ENCODE measurements at places on chromosomes 6 and 20. TPM values are rescaled to one million over a fixed set of nuclear protein-coding genes. Genes with fewer than 3 reads are reported as not detected.

GRCh38 chr20:50278684-50279531 is 88.3 kb downstream of the CEBPB start:
- no peaks in the 10 kb centered on the region for H3K36me3 ChIP-seq
- H3K27me3 ChIP-seq = no peaks in the 10 kb centered on the region
- H3K4me1 ChIP-seq = peaks cover 15% of the 10 kb centered on the region

Gene MAS1
- not detected for total RNA-seq

Gene PYGB
- total RNA-seq = 28.4 TPM

GRCh38 chr20:50898475-50898874 is 32.8 kb downstream of the ADNP start:
- H3K27ac ChIP-seq = no peak overlapping the region
- no peak for DNase-seq
- peaks cover 4% of the 10 kb centered on the region for H3K4me1 ChIP-seq
- peaks cover 59% of the 10 kb centered on the region for H3K36me3 ChIP-seq
- no peak overlapping the region for H3K4me3 ChIP-seq
- no peaks in the 10 kb centered on the region for H3K27me3 ChIP-seq

DNA sequence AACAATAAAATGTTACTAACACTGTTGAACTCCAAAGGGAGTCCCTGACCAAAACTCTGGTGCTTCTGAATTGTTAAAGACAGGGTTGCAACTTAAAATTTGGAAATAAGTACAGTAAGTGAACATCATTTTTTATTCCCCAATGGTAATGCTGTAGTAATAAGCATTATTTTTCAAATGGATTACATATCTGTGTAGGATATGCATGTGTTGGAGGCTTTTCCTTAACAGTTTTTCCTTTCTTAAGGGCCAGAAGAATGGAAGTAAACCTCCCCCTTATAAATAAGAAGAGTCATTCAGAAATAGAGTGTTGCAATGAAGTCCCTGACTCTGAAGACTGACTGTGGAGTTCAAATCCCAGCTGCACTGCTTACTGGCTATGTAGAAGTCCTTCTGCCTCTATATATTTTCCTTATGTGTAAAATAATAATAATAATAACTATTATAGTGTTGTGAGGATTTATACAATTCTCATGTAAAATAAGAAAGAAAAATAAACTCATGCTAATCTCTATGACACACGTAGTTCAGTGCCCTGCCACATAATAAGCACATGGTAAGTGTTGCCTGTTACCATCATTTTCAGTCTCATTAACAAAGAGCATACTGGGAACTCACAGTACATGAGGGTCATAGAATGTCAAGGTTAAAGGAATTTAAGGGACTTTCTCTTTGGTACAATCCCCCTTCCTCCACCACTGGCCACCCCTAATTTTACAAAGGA is 129.8 kb upstream of the SMLR1 start:
- H3K36me3 ChIP-seq = peaks cover 13% of the 10 kb centered on the region
- no peak for DNase-seq
- peak overlapping the region; percentile 33 for H3K4me3 ChIP-seq
- H3K27me3 ChIP-seq = no peaks in the 10 kb centered on the region
- H3K27ac ChIP-seq = no peak overlapping the region

Gene DYNLT1
- total RNA-seq = 130 TPM

Gene SSTR4
- total RNA-seq = not detected

Gene BHLHE23
- total RNA-seq = not detected

Gene SLC25A27
- not detected for total RNA-seq

DNA sequence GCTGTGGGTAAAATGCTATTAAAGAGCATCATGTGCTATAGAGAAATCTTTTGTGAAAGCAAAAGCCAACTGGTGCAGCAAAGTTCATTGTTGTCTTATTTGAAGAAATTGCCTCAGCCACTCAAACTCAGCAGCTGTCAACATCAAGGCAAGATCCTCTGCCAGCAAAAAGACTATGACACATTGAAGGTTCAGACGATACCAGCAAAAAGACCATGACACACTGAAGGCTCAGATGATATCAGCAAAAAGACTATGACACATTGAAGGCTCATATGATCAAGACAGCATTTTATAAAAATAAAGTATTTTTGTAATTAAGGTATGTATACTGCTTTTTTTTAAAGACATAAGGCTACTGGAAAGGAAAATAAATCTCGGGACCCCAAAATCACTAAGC is 118.4 kb upstream of the RUNX2 start:
- H3K27me3 ChIP-seq = no peaks in the 10 kb centered on the region
- H3K4me1 ChIP-seq = peaks cover 13% of the 10 kb centered on the region
- no peak for DNase-seq
- H3K36me3 ChIP-seq = peaks cover 7% of the 10 kb centered on the region
- no peak overlapping the region for H3K4me3 ChIP-seq
- no peak overlapping the region for H3K27ac ChIP-seq

DNA sequence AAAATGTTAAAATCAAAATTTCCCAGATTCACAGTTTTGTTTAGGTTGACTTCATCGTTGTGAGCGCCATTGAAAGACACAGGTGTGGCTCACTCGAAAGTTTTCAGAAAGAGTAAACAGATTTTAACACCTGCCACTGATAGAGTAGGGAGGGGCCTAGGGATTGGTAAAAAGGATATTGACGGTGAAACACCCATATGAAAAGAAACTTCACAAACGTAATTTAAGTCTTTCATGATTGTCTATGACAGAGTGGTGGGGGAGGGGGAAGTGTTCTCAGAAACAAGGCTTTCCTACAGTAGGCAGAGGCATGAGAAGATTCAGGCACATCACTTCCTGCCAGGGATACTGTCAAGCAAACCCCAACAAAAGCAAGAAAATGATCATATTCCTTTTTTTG is 101.4 kb downstream of the PERP start:
- H3K4me3 ChIP-seq = no peak overlapping the region
- H3K27me3 ChIP-seq = no peaks in the 10 kb centered on the region
- H3K27ac ChIP-seq = no peak overlapping the region

Gene FAXC
- total RNA-seq = 0.23 TPM

Gene RNASET2
- 112 TPM for total RNA-seq

- no peak overlapping the region for H3K27ac ChIP-seq
- peaks cover 14% of the 10 kb centered on the region for H3K27me3 ChIP-seq
- DNase-seq = no peak
- H3K36me3 ChIP-seq = peaks cover 6% of the 10 kb centered on the region
- H3K4me1 ChIP-seq = peaks cover 35% of the 10 kb centered on the region
- H3K4me3 ChIP-seq = no peak overlapping the region
These were observed 18.5 kb upstream of the SERPINB9 start for GRCh38 chr6:2921520-2922115.

Gene GTSF1L
- total RNA-seq = not detected

GRCh38 chr6:129393654-129394053 is 316.3 kb downstream of the ARHGAP18 start:
- peaks cover 7% of the 10 kb centered on the region for H3K27me3 ChIP-seq
- no peaks in the 10 kb centered on the region for H3K36me3 ChIP-seq
- no peaks in the 10 kb centered on the region for H3K4me1 ChIP-seq
- no peak for DNase-seq
- no peak overlapping the region for H3K27ac ChIP-seq

Gene LST1
- 74.5 TPM for total RNA-seq

Gene DLGAP4
- 40.2 TPM for total RNA-seq

GRCh38 chr20:44635877-44636276 is 15.6 kb downstream of the ADA start:
- DNase-seq = no peak
- no peak overlapping the region for H3K4me3 ChIP-seq
- H3K36me3 ChIP-seq = peaks cover 69% of the 10 kb centered on the region
- no peaks in the 10 kb centered on the region for H3K27me3 ChIP-seq
- peaks cover 10% of the 10 kb centered on the region for H3K4me1 ChIP-seq
- no peak overlapping the region for H3K27ac ChIP-seq

- H3K27ac ChIP-seq = no peak overlapping the region
- H3K36me3 ChIP-seq = no peaks in the 10 kb centered on the region
- no peaks in the 10 kb centered on the region for H3K4me1 ChIP-seq
- no peak overlapping the region for H3K4me3 ChIP-seq
These were observed 16.3 kb downstream of the GATA5 start for GRCh38 chr20:62459488-62459887.

GRCh38 chr6:165843121-165843520 is 180.1 kb upstream of the PDE10A start:
- DNase-seq = no peak
- no peaks in the 10 kb centered on the region for H3K4me1 ChIP-seq
- H3K4me3 ChIP-seq = no peak overlapping the region
- H3K36me3 ChIP-seq = no peaks in the 10 kb centered on the region
- peaks cover 30% of the 10 kb centered on the region for H3K27me3 ChIP-seq

- H3K36me3 ChIP-seq = no peaks in the 10 kb centered on the region
- no peak overlapping the region for H3K4me3 ChIP-seq
- no peaks in the 10 kb centered on the region for H3K4me1 ChIP-seq
- H3K27me3 ChIP-seq = peaks cover 2% of the 10 kb centered on the region
- DNase-seq = no peak
These were observed 129.5 kb upstream of the SULF2 start for GRCh38 chr20:47914792-47915191.

GRCh38 chr6:158595223-158595622 is 35.3 kb downstream of the TMEM181 start:
- H3K4me3 ChIP-seq = no peak overlapping the region
- no peaks in the 10 kb centered on the region for H3K27me3 ChIP-seq
- H3K36me3 ChIP-seq = peaks cover 71% of the 10 kb centered on the region
- no peaks in the 10 kb centered on the region for H3K4me1 ChIP-seq

- peaks cover 4% of the 10 kb centered on the region for H3K27me3 ChIP-seq
- H3K4me3 ChIP-seq = no peak overlapping the region
These were observed 59.5 kb downstream of the BMP6 start for GRCh38 chr6:7785243-7786035.

- no peaks in the 10 kb centered on the region for H3K36me3 ChIP-seq
- H3K27ac ChIP-seq = no peak overlapping the region
- H3K4me3 ChIP-seq = no peak overlapping the region
- no peaks in the 10 kb centered on the region for H3K27me3 ChIP-seq
- DNase-seq = no peak
- H3K4me1 ChIP-seq = no peaks in the 10 kb centered on the region
These were observed 119.5 kb downstream of the PHACTR3 start for GRCh38 chr20:59723607-59724456.

- H3K27ac ChIP-seq = no peak overlapping the region
- no peaks in the 10 kb centered on the region for H3K4me1 ChIP-seq
- H3K27me3 ChIP-seq = no peaks in the 10 kb centered on the region
- peak; percentile 33 for DNase-seq
These were observed 60.3 kb downstream of the VTA1 start for GRCh38 chr6:142207265-142207877.

- H3K4me3 ChIP-seq = no peak within 1 kb of the TSS
- H3K4me1 ChIP-seq = peaks cover 7% of the 10 kb centered on the region
- no peaks in the 10 kb centered on the region for H3K36me3 ChIP-seq
- peaks cover 38% of the 10 kb centered on the region for H3K27me3 ChIP-seq
- H3K27ac ChIP-seq = no peak within 1 kb of the TSS
These were observed at the start of gene HS3ST5 for GRCh38 chr6:114342826-114343781. HS3ST5 (minus strand) TSS chr6:114343023; CDS start chr6:114062845, 280,178 bp downstream.

Gene SRC
- total RNA-seq = 2.6 TPM

DNA sequence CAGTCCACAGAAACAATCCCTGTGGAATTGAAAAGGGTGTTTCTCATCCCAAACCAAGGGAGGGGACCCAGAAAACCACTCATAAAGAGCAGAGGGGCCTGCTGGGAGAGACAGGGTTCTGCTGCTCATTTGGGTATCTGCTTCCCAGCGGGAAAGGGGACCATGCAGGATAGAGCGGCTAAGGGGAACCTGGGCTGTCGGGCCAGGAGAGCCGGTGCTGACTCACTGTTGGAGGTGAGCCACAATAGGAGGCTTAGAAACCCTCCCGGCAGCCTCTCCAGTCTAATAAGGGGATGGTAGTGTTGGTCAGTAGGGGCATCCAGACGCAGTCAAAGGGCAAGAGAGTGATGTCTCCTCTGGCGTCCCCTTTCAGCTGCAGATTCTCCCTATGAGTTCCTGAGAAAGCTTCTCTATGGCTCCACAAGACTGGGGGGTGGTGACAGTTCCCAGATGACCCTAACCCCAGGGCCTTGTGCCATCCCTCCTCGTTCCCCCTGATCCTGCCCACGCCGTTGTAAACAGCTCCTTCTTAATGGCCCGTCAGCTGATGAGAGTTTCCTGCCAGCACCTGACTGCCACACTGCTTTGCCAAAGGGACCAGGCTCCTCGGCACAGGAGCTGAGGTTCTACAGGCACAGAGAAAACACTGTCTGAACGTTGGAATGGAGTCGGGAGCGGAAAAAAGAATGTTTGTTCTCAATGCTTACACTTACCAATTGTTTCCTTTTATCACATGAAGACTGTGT is 646.1 kb upstream of the DEFB115 start:
- DNase-seq = no peak
- H3K27me3 ChIP-seq = no peaks in the 10 kb centered on the region
- H3K4me3 ChIP-seq = no peak overlapping the region
- no peak overlapping the region for H3K27ac ChIP-seq

Gene CCN2
- total RNA-seq = not detected

Gene MUC22
- total RNA-seq = not detected

GRCh38 chr6:168724669-168725570 is 283.9 kb downstream of the SMOC2 start:
- H3K4me3 ChIP-seq = no peak overlapping the region
- DNase-seq = no peak
- no peak overlapping the region for H3K27ac ChIP-seq
- H3K27me3 ChIP-seq = no peaks in the 10 kb centered on the region
- H3K4me1 ChIP-seq = no peaks in the 10 kb centered on the region

- DNase-seq = no peak
- H3K4me1 ChIP-seq = peaks cover 6% of the 10 kb centered on the region
- no peak within 1 kb of the TSS for H3K4me3 ChIP-seq
- H3K27me3 ChIP-seq = peaks cover 34% of the 10 kb centered on the region
These were observed at the start of gene PRSS35 for GRCh38 chr6:83511901-83512681. PRSS35 (plus strand) TSS chr6:83512534; CDS start chr6:83523442, 10,908 bp downstream.

DNA sequence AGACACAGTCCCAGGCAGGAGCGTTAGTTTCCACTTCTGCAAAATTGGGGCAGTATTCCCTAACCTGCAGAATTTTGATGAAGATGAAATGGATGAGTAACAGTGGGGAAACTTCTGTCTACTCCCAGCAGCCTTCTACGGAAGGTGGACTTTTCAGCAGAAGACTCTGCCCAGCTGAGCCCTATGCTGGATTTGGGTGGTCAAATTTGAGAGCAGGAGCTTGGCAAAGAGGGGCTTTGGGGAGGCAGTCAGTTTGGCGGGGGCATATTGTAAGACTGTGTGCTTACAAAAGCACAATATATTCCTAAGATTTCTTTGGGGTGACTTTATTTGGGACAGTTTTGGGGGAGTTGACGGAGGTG is 5.4 kb upstream of the SDCBP2 start:
- no peak overlapping the region for H3K4me3 ChIP-seq
- peak; percentile 9 for DNase-seq
- H3K4me1 ChIP-seq = peaks cover 50% of the 10 kb centered on the region
- H3K27me3 ChIP-seq = no peaks in the 10 kb centered on the region
- peaks cover 19% of the 10 kb centered on the region for H3K36me3 ChIP-seq

DNA sequence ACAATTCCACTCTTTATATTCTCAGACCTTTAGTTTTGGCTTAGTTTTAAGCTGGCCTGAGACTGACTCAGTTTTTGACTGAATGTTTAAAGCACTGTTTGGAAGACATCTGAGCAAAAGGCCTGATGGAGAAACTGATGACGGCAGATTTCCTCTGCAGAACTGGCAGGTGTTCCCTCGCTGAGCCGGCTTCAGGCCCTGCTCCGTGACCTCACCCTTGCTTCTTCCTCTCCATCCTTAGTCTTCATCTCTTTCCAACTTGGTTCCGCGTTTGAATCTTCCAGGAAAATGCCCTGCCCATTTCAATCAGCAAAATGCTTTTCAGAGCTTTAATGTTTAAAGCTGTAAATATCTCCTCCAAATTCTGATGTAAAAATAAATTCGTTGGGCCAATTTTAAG is 6.6 kb downstream of the NKX2-4 start:
- peaks cover 41% of the 10 kb centered on the region for H3K36me3 ChIP-seq
- peak overlapping the region; percentile 7 for H3K27ac ChIP-seq
- H3K4me1 ChIP-seq = peaks cover 21% of the 10 kb centered on the region
- DNase-seq = no peak
- no peak overlapping the region for H3K4me3 ChIP-seq

GRCh38 chr6:17967668-17968518 is 19.5 kb downstream of the KIF13A start:
- no peak overlapping the region for H3K27ac ChIP-seq
- DNase-seq = no peak
- no peak overlapping the region for H3K4me3 ChIP-seq
- H3K4me1 ChIP-seq = no peaks in the 10 kb centered on the region

All from activated CD4-positive, alpha-beta memory T cell treated with anti-CD3 and anti-CD28 coated beads, Interleukin-2, amount 10 ng/mL, durations not matched to agents 7 days and 5 days (primary cell).